ENCODE measurements at places on chromosomes 5 and 9.

DNA sequence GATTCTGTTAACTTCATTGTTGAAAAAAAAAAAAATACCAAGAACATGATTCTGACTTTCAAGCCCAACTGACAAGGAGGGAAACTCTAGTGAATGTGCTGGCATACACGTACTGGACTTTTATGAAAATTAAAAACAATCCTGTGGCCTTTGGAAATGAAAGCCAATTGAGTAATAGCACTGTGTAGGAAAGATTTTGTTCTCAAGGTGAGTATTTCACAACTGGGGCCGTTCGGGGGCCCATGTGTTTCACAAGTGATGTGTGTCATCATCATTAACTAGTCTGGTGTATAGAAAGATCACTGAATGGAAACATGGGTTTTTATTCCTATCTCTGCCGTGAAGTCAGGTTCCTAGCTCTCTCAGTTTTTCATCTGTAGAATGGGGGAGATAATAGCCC, 605.0 kb upstream of the CLINT1 start:
- peak; percentile 34 for DNase-seq

DNA sequence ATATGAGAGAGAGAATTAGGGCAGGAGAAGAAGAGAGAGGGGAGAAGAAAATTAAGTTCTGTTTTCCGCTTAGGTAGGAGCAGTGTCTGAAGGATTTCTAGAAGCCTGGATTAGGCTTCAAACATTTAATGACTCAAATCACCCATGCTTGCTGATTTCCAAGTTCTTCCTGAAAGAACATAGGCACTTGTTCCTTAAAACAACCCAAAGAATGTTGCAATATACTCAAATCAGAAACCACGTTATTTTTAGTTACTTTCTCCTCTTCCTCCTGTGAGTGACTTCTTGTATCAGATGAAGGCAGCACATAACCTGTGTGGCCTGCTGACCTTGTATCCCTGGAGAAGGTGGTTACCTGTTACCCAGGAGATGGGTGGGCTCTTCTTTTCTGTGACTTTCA, 351.5 kb upstream of the KLF4 start:
- DNase-seq = no peak

DNA sequence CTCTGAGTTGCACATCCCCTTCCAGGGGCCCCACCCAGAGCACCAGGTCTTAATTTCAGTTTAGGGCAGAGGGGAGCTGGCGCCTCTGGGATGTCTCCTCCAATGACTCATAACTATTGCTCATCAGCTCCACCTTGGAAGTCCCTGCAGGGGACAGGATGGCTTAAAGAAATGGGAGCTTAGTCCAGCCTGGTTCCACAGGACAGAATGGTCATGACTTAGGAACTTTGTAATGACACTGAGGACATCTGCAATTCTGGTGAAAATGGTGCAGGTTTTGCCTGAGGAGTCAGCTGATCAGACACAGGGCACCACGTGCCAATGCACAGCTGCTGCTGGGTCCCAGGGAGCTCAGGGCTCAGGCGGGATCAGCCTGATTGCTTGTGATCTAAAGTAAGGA, 16.4 kb upstream of the PPP1R26 start:
- DNase-seq = no peak

DNA sequence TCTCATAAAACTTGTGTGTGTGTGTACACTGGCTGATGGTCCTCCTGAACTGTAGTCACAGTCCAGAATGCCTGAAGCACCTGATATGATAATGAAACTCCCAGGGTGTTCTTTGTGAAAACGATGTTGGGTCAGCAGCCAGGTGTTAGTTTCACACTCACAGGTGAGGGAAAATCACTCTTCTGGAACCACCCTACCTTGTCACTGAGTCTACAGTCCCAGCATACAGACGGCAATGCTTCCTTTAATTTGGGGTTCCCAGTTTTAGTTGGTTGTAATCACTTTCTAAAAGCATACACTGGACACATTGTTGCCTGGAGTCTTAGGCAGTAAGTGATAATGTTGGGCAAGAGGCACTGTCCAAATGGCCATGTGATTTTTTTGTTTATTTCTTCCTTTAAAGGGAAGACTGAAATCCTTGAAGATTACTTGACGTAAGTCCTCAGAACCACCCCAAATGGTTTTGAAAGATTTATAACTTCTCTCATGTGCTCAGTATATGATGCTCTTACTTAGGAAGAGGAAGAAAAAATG, 18.2 kb upstream of the MGAT1 start:
- DNase-seq = no peak

- no peak for DNase-seq
These were observed 169.2 kb downstream of the HSPA4 start for GRCh38 chr5:133220851-133221674.

DNA sequence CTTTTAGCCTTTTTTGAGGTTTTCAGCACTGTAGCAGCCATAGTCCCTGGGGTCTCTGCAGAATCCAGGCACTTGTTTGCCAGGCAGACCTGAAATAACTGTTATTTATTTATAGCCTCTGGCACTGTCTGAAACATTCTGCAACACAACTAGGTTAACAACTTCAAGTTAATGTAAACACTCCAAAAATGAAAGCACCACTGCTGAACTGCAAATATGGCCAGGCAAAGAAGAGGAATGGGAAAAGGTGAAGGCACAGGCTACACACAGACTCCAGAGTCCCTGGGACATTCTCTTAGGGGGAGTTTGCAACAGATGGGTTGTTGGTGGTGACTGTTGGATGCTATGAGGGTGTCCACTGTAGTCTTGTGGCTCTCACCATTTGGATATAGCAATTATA, 369.0 kb downstream of the MAT2B start:
- no peak for DNase-seq

- DNase-seq = no peak
These were observed 233.2 kb downstream of the SPATA31A1 start for GRCh38 chr9:39588500-39589137.

- DNase-seq = no peak
These were observed 736.9 kb downstream of the TLE1 start for GRCh38 chr9:80952363-80952922.

DNA sequence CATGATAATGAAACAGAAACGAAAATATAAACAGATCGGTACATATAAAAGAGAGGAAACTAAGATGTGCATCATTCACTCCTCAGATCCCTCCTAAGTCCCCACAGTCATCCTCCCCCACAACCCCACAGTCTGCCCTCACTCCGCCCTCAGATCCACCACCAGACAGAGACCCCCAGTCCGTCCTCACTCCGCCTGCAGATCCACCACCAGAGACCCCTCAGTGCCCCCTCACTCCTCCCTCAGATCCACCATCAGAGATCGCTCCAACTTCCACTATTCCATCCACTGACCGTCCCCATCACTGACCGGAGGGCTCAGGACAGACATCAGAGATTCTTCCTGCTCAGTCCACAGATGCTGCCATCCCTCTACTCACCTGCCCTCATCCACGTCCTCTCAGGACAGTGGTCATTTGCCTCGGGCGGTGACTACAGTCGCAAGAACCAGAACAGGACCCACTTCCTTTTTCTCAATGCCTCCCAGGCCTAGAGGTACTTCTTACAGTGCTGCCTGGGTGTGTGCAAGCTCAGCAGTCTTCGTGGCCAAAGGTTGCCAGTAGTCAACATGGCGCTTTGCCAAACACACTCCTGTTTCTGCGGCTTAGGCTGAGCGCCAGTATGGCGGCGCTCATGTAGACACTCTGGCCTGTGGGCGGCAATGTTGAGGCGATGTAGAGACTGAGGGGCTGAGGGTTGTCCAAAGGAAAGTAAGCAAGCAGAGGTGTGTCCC, 8.3 kb upstream of the SPATA31C1 start:
- peak; percentile 41 for DNase-seq

GRCh38 chr5:166262395-166262794, 2029.0 kb upstream of the WWC1 start:
- no peak for DNase-seq

GRCh38 chr5:151463137-151464029, 16.0 kb downstream of the SLC36A1 start:
- peak; percentile 17 for DNase-seq

DNA sequence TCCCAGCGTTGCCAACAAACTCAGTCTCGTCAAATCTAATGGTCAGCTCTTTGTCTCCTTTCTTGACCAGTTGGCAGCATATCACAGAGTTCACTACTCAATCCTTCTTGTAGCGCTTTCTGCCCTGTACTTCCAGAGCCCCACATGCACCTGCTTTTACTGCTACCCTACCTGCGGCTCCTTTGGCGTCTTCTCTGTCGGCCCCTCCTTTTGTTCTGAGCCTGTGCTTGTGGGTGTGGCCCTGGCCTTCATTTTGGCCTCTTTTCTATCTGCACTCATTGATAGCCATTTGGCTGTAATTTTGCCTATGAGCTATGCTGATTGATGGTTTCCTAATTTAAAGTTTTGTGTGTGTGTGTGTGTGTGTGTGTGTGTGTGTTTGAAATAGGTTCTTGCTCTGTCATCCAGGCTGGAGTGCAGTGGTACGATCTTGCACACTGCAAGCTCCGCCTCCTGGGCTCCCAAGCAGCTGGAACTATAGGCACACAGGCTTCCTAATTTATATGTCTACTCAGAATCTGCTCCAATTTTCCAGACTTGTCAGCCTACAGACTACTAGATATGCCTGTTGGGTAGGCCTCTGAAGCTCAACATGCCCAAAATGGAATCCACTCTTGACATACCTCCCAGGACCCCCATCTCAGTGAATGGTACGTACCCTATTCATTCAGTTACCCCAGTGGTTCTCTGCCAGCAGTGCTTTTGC, 32.3 kb downstream of the ARPC5L start:
- DNase-seq = no peak

DNA sequence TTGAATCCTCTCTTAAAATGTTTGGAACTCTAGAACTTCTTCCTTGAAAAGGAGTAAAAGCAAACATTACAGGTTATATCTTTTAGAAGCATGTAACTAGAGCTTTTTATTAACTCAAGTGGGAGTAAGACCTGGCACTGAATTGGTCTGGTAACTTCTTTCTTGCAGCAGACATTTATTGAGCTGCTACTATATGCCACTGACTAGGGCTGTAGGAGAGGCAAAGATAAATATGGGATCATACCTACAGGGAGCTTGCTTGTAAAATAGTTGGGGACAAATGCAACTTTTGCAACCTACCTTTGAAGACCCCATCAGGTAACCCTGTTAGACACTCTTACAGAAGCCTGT, 231.9 kb upstream of the TUT7 start:
- no peak for DNase-seq

DNA sequence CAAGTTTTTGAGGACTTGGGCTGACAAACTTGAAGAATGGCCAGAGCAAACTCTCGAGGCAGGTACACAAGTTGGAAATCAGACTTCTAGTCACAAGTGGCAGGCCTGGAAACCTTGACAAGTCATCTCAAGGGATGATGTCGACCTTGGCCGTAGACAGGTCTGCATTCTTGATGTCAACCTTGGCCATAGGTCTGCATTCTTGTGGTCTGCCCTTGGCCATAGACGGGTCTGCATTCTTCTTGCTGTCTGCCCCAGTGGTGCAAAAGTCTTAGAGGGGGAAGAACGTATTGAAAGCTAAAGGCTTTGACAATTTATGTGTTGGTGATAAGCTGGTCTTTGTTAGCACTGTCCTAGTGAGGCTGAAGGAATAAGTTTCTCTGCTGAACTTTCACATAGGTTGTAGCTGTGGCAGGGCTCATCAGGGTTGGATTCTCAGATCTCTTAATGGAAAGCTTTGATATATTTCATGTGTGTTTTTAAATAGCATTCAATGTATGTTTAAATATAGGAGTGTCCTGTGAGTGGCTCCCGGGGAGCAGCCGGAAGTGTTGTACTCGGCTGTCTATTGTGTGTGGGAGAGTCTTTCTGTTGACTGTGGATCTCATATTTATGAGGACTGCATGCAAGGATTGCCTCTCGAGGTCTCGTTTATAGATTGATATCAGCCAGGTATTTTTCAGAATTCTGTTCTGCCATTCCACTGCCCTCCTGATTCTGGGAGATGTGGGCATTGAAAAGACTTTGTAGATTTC, 27.0 kb downstream of the SUB1 start:
- DNase-seq = no peak

- no peak for DNase-seq
These were observed 131.5 kb downstream of the ADAMTS19 start for GRCh38 chr5:129591508-129592160.

GRCh38 chr9:93686880-93687236, 110.5 kb downstream of the PHF2 start:
- DNase-seq = no peak

GRCh38 chr5:151065609-151066008, 15.2 kb downstream of the TNIP1 start:
- DNase-seq = no peak

DNA sequence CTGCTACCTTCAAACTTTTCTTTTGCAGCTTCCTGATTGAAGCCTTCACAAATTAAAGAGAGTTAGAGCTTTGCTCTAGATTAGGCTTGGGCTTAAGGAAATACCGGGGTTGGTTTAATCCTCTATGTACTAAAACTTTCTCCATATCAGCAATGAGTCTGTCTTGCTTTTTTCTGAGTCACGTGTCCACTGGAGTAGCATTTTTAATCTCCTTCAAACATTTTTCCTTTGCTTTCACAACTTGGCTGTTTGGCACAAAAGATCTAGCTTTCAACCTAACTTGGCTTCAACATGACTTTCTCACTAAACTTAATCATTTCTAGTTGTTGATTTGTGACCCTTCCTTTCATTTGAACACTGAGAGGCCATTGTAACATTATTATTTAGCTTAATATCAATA, 261.6 kb downstream of the PLK2 start:
- DNase-seq = no peak

GRCh38 chr9:116706310-116707290, 19.5 kb downstream of the TRIM32 start:
- no peak for DNase-seq

DNA sequence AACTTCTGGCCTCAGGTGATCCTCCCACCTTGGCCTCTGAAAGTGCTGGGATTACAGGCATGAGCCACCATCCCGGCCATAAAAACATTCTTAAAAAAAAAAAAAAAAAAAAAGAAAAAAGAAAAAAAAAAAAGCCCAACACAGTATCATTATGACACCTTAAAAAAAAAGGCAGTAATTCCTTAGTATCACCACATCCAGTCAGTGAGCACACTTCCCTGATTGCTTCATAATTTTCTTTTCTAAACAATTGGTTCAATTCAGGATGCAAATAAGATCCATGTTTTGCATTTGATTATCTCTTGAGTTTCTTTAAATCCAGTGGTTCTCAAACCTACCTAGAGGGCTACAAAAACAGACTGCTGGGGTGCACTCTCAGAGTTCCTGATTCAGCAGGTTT, 182.5 kb downstream of the CDK5RAP2 start:
- DNase-seq = no peak

GRCh38 chr9:121950441-121950840, 142.7 kb downstream of the TTLL11 start:
- DNase-seq = no peak

- peak; percentile 70 for DNase-seq
These were observed 872 bp downstream of the TXNDC15 start for GRCh38 chr5:134874831-134875655.

DNA sequence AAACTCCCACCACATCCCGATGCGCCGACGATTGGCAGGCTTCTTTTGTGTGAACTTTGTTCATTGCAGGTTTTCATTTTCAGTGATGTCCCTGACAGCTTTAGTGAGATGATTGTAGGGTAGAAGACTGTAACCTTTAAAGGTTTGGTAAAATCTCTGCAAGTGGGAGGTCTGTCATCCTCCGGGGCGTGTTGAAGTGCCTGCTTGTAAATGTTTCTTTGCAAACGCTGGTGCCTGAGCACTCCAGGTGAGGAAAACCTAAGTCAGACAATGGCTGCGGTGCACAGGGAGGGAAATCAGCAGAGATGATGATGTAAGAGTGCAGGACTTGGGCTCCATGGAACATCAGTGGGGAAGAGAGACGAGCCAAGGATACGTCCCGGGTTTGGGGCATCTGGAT, 228.1 kb downstream of the DRD1 start:
- no peak for DNase-seq

GRCh38 chr5:127577458-127577857, 60.0 kb downstream of the PRRC1 start:
- DNase-seq = peak; percentile 22
